ENCODE measurements at places on chromosomes 12 and 14. TPM values are rescaled to one million over a fixed set of nuclear protein-coding genes. Genes with fewer than 3 reads are reported as not detected.

DNA sequence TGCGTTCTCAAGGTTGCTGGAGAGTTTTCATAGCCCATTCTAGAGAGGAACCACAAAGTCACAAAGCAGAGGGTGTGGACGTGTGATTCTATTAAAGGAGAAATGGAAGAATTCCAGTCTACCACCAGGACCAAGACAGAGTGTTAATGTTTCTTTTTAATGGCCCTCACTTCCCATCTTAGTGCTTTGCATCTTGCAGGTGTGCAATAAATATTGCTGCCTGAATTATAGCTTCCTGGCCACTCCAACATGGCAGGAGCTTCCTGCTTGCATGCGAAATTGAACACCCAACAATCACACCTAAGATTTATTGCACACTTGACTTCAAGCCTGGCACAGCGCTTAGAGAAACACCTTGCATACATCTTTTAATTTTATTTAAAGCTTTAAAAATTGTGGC, 22.4 kb upstream of the PPP1CC start:
- DNase-seq: no peak
- H3K36me3 ChIP-seq: no peaks in the 10 kb centered on the region
- no peak overlapping the region for H3K4me3 ChIP-seq
- H3K27ac ChIP-seq: no peak overlapping the region

DNA sequence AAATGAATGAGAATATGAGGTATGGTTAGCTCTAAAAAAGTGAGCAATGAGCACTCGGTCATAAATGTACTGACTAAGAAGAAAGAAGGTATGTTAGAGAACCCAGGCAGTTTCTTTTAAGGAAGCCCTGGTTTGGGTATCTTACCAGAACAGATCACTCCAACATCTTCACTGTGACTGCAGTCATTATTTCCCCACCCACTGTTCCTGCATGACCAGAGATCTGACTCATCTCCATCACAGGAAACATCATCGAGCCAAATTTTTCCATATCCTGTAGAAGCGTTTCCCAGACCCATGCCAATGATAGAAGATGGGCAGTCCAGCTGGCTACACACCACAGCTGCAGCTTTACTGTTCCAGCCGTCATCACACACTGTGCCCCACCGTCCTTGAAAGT, 48.0 kb downstream of the CD163L1 start:
- peaks cover 7% of the 10 kb centered on the region for H3K27me3 ChIP-seq
- no peak overlapping the region for H3K27ac ChIP-seq
- DNase-seq: no peak
- H3K4me1 ChIP-seq: no peaks in the 10 kb centered on the region

AHNAK2 gene
- 2.5 TPM for total RNA-seq

- no peak for DNase-seq
- no peak overlapping the region for H3K4me3 ChIP-seq
- no peaks in the 10 kb centered on the region for H3K36me3 ChIP-seq
Measured at GRCh38 chr12:90098132-90098779, 389.6 kb upstream of the ATP2B1 start.

DNA sequence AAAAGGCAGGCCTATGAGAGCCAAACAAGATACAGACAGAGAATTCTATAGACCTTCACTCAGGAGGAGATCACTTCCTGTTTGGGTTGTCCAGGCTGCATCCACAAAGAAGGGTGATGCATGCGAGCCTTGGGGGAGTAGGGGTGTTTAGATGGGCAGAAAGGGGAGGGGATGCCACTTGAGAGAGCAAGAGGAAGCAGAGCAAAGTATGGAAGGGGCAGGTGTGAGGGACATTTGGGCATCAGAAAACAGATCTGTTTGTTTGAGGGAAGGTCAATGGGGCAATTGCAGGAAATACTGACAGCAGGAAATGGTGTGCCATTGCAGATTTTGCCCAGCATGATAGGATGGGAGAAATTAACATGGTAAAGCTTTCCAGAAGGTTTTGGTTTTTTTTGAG, 146.4 kb upstream of the FOXN3 start:
- no peaks in the 10 kb centered on the region for H3K27me3 ChIP-seq
- H3K4me3 ChIP-seq: no peak overlapping the region
- H3K36me3 ChIP-seq: peaks cover 15% of the 10 kb centered on the region
- H3K27ac ChIP-seq: no peak overlapping the region
